ENCODE measurements at places on chromosomes 13 and 19.

GRCh38 chr19:1273263-1274041, 1.9 kb upstream of the FAM174C start:
- DNase-seq = no peak

- no peak for DNase-seq
These were observed 353.8 kb downstream of the DNAJC15 start for GRCh38 chr13:43377149-43377548.

- no peak for DNase-seq
These were observed 7.7 kb downstream of the TECR start for GRCh38 chr19:14536926-14537692.

- no peak for DNase-seq
These were observed 391.3 kb downstream of the TDRD3 start for GRCh38 chr13:60788156-60788829.

GRCh38 chr13:27481766-27482165, 31.4 kb upstream of the MTIF3 start:
- no peak for DNase-seq

- no peak for DNase-seq
These were observed 79.5 kb upstream of the MYO16 start for GRCh38 chr13:108549934-108550333.

DNA sequence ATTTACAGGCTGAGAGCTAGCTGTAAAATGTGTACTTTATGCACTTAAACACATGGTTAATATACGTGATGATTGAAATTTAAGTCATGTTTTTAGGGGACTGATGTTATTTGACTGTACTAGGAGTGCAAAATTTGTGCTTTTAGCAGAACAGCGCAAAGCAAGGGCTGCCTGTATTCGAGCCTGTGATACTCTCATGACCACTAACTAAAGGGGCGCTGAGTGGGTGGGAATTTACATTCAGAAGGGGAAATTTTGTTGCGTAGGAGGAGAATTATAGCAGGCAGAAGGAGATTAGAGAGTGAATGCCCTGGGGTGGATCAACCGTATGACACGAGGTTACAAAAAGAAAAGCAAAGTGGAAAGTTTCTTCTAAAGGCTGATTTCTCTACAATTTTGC, 271.8 kb upstream of the HTR2A start:
- no peak for DNase-seq

DNA sequence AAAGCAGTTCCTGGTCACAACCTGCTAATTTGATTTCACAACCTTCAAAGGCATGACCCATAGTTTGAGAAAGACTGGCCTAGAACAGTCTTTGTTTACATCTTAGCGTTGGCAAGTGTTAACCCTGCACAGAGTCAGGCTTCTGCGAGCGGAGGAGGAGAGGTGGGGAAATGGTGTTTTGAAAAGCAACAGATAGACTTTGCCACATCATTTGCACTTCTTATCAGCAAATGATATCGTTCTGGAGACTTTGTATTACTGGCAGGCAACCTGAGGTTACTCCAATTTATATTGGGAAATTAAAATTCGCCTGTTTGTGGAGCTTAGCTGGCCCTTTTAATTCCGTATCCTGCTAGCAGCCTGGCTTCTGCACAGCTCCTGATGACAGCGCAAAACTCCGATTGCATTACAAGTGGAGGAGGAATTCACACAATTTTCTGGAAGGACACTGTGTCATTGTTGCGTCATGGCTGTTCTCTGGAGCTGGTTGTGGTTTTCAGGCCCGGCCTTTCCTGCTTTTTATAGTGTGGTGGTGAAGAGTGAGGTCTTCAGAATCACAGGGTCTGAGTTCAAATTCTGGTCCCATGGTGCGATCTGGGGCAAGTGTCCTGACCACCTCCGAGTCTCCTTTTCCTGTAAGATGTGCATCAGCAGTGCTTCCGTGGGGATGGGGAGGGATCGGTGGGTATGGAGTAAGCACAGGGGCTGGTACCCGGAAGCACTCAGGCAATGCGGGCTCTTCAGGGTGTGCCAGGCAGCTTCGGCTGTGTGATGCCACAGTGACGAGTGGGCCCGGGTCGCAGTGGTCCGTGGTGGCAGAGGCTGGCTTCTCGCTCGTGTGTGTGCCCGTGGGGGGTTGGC, 49.1 kb upstream of the EHD2 start:
- DNase-seq = no peak

DNA sequence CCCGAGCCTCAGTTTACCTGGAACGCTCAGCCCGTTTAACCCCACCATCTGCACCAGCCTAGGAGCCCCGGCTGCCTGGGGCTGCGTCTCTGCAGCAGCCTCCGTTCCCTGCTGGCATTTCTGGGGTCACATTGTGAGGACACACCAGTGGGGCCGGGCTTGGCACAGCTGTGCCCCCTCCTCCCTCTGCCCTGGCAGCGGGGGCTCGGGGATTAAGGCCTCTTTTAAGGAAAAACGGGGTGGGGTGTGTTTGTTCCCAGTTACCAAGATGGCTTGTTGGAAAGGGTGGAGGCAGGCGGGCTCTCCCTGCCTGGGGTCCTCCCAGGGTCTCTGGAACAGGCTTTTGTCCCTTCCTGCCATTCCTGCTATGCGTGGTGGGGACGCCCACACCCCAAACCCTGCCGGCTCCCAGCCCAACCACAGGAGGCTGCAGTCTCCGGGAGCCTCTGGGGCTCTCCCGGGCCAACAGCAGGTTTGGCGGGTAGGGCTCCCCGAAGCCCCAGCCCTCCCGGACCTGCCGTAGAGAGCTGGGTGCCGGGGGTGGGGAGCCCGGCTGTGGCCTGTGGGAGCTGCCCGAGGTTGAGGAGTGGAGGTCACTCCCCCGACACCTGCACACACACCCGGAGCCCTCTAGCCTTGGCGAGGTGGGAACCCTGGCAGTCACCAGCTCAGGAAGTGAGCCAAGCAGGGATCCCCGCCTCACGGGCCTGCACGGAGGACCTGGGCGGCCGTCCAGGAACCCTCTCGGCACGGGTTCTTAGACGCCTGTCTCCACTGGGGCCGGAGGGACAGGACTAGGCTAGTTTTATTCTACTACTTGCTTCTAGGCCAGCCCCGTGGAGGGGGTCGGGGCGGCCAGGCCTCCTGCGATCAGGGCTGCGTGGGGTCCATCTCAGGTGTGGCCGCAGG, 36.9 kb downstream of the GADD45B start:
- DNase-seq = no peak

DNA sequence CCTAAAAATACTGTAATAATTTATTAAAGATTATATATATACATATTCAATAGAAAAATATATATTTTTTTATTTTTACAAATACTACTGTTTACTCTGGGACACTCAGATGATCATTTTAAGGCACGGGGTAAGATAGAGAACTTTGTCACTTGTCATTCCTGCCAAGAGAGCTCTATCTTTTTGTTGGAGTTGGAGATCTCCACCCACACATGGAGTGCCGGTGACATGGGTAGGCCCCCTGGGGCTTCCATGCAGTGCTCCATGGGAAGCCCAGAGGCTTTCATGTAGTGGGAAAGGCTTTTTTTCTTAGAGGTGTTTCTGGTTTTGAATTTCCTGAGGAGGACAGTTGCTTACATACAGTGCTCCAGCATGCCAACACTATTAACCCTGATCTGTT, 81.4 kb downstream of the LMO7 start:
- DNase-seq = no peak

- peak; percentile 69 for DNase-seq
These were observed 107.5 kb downstream of the KLF12 start for GRCh38 chr13:74026753-74027152.

DNA sequence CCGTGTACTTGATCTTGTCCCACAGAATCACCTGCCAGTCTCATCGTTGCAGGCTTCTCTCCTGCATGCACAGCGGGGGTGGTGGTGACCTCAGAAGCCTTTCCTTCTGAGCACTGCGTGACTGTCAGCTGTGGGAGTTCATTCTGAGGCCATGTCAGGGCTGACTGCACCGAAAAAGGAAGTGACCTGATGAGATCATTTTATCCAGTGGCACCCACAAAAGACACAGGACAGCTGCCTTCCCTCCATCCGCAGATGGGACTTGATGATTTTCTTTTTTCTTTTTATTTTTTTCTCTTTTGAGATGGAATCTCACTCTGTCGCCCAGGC, 89.7 kb downstream of the RAB20 start:
- DNase-seq = no peak

GRCh38 chr13:28337166-28338005, 157.5 kb downstream of the FLT1 start:
- no peak for DNase-seq

DNA sequence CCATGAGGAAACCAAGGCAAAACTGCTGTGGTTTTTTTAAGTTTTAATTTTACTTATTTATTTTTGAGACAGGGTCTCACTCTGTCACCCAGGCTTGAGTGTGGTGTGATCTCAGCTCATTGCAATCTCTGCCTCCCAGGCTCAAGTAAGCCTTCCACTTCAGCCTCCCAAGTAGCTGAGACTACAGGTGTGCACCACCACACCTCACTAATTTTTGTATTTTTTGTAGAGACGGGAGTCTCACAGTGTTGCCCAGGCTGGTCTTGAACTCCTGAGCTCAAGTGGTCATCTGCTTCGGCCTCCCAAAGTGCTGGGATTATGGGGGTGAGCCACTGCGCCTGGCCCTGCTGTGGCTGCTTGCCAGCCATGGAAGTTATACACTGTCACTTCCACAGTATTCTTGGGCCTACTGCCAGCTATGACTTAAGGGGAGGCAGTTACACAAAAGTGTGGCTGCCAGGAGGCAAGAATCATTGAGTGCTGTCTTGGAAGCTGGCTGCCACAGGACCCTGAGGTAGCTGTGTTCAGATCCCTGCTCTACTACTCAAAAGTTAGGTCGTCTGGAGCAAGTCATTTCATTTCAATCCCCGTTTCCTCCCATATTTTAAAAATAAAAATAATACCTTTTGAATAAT, 12.7 kb downstream of the FARP1 start:
- no peak for DNase-seq

DNA sequence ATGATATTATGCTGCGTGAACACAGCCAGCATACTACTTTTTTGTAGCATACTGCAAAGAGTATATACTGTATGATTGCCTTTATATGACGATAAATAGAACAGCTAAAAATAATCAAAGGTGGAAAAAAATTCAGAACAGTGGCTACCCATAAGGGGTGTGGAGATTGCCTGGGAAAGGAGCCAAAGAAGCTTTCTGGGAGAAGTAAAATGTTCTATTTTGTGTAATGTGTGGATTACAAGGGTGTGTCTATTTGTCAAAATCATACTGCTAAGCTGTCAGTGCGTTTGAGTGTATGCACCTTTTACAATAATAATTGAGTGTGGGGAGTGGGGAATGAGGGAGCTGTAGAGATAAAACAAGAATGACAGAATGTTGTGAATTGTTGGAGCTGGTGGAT, 45.2 kb upstream of the MTIF3 start:
- no peak for DNase-seq

- no peak for DNase-seq
These were observed 78.1 kb upstream of the PCDH9 start for GRCh38 chr13:67308004-67308772.

DNA sequence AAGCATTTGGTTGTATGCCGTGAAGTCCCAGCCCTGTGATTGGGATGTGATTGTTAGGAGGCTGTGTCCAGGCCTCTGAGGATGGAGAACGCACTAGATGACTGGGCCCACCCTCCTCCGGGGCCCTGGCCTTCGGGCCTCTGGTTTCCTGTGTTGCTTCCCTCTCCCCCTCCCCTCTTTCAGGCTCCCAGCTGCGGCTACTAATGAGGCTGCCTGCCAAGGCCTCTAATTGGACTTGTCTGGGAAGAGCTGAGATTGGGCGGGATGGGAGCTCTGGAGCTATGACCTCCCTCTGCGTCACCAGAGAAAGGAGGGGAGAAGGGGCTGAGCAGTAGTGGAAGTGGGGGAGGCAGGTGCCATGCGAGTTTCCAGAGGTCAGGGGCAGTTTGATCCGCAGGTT, 9.9 kb downstream of the PTH2 start:
- DNase-seq = no peak

DNA sequence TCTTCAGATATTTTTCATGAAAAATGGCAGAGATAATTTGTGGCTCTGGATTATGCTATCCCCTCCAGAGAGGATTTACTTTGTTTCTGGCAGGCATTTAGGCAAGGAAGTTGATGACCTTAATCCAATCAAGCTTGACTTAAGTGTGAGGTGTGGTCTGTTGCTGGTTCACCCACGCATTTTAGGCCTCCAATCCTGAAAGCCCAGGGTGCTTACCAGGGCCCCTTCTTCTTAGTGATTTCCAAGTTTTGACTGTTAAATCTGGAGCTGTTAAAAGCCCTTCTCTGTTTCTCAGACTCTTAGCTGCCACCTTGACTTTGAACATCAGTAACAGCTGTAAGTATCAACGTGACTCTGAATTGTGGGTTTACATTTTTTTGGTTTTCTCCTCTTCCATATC, 161.8 kb downstream of the DNAJC15 start:
- no peak for DNase-seq

- no peak for DNase-seq
These were observed 37.6 kb downstream of the GRIK5 start for GRCh38 chr19:42032431-42032830.

DNA sequence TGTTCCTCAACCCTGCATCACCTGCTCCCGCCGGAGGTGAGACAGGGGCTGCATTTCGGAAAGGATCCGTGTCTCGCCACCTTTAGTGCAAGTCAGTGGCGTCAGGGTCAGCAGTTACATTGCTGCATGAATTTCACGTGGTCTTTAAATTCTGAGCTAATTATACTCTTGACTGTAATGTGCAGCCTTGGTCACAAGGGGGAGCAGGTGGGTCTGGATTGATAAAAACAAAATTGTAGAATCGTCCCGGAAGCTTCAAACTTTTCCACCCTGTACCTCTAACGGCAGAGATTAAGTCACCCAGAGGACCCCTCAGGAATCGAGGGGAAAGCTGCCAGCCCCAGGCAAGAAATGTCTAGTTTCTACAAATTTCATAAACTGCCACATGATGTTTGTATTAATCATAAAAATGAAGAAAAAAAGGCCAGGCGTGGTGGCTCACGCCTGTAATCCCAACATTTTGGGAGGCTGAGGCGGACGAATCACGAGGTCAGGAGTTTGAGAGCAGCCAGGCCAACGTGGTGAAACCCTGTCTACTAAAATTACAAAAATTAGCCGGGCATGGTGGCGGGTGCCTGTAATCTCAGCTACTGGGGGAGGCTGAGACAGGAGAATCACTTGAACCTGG, 20.2 kb downstream of the BBC3 start:
- peak; percentile 72 for DNase-seq

- DNase-seq = no peak
These were observed 91.6 kb downstream of the TEX29 start for GRCh38 chr13:111411919-111412650.

DNA sequence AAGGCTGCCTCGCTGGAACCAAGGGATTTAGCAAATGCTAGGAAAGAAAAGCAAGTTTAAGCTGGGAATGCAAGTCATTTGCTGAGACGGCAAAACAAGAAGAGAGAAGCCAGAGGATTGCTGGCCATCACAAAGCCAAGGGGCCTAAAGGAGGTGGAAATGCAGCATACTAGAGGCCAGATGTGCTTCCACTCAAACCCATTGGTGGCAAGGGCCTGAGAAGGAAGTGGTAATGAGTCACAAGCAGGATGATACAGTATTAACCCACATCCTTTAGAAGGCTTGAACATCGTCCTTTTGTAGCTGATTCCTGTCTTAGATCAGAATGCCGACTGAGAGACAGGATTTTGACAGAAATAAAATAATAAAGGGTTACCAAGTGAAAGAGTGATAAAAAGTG, 68.2 kb downstream of the ITGBL1 start:
- DNase-seq = no peak

Measured in activated CD4-positive, alpha-beta T cell treated with anti-CD3 and anti-CD28 coated beads, Interleukin-2, amount 50 U/mL, for 24 hours (primary cell).